ENCODE measurements at places on chromosomes 3 and 15. TPM values are rescaled to one million over a fixed set of nuclear protein-coding genes. Genes with fewer than 3 reads are reported as not detected.

GRCh38 chr3:70179111-70179510 lies 133.3 kb downstream of the MDFIC2 start:
- no peak for DNase-seq

GRCh38 chr15:62119874-62120273 lies 45.2 kb downstream of the C2CD4B start:
- no peak for DNase-seq

DNA sequence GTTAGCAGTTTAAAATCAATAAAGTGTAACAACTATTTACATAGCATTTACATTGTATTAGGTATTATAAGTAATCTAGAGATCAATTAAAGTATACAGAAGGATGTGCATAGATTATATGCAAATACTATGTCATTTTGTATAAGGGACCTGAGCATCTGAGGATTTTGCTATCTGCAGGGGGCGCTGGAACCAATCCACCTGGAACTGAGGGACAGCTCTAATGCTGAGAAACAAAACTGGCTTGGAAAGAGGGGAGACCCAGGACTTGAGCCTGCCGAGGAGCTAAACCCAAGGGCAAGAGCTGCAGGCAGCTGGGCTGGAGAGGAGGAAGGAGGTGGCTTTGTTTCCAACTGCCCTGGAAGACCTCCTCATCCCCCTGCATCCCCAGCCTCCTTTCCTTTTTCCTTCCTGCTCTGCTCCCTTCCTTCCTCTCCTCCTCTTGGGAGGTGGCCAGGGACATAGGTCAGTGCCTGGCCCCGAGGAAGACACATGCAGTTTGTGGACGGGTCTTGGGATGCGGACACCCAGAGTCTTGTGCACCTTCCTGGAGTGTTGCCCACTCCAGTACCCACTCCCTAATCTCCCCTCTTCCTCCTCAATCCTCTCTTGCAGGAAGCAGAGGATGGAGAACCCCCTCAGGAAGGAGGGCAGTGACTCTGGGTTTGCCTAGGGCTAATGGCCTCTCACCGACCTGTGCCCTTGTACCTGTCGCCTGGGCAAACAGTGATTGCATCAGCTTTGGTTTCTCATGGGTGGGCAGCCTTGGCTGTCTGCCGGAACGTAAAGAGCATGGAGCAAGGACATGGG lies 825 bp upstream of the RTP3 start:
- peak; percentile 46 for DNase-seq

GRCh38 chr15:71245588-71245987 lies 130.3 kb downstream of the THSD4 start:
- no peak for DNase-seq

DNA sequence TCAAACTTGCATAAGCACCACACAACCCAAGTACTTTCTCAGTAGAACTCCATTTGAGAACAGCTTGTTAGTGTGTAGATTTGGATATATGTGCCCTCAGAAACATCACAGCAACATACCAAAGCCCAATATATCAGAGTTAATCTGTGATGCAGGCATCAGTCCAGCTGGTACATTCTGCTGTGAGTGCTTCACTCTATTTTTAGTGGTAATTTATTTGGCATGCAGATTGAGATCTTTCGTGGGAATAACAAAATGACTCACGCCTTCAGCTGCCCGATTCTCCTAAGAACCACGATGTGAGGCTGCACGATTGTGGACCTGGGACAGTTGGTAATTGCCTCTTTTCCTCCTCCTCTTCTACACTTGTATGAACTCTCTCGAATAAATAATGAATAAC lies 730.7 kb downstream of the SQOR start:
- DNase-seq = peak; percentile 64

- peak; percentile 32 for DNase-seq
These were observed 1.3 kb downstream of the LRRC15 start for GRCh38 chr3:194367992-194368841.

DNA sequence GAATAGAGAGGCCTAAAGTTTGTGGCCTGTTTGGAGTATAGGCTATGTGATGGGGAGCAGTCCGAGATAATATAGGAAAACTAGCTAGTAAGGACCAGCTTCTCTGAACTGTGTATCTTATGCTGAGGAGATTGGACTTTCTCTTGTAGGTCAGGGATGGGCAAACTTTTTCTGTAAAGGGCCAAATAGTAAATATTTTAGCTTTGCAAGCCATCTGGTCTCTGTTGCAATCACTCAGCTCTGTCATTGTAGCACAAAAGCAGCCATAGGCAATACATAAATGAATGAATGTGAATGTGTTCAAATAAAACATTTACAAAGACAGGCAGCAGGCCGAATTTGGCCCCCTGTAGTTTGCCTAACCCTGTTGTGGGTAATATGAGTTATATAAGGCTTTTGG lies 24.5 kb downstream of the TMOD3 start:
- no peak for DNase-seq

DNA sequence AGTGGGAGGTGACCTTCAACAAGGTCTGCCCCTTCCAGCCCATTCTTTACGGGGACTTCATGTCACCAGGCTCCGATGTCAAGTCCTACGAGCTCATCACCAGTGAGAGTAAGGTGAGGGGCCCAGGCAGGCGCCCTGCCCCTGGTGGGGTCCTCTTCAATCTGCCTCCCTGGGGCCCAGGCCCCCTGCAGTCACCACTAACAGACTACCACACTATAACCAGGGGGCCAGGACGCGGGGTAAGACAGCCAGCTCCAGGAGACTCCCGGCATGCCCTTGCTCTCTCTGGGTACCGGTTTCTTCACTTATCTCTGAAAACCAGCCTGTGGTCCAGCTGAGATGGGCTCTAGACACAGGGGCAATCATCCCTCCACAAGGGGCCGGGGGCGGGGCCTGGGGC lies 63.9 kb downstream of the DNAH1 start:
- no peak for DNase-seq

GRCh38 chr3:8325306-8325705 lies 176.3 kb upstream of the LMCD1 start:
- no peak for DNase-seq

GRCh38 chr15:22904736-22905135 lies 66.3 kb downstream of the NIPA2 start:
- no peak for DNase-seq

DNA sequence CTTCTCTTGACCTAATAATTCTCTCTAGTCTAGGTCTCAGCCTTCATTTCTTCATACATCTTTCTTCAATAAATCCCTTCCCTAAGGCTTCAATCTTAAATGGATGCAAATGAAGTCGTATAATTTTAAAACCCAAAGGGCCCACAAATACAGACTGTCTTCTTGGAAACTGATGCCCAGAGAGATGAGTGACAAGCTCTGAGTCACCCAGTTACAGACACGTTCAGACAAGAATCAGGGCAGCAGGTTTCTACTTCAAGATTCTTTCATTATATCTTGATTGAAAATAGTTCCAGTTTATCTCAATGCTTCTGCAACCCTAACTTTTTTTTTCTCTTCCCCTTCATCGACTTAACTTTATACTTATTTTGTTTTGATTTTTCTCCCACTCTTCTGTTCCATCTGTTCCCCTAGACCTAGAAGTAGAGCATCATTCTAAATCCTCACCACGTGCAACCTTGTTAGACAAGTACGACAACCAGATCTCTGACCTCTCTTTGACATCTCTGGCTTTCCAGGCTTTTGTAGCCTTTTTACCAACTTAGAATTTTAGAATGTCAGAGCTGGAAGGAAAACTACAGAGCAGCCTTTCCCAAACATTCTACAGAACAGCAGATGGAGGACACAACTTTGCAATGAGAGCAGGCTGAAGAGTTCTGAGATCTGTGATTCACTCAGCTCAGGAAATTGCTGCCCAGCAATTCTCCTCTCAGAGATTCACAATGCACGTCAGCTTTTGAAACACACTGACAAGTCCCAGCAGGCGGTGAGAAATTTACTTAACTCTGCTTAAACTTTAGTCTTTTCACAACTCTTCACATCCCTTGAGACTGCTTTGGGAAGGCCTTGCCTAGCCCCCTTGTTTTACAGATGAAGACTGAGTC lies 25.3 kb downstream of the NCEH1 start:
- no peak for DNase-seq

GRCh38 chr3:145294572-145294971 lies 866.4 kb downstream of the PLOD2 start:
- DNase-seq = no peak

GRCh38 chr3:73680391-73681095 lies 55.8 kb upstream of the PDZRN3 start:
- peak; percentile 14 for DNase-seq

DNA sequence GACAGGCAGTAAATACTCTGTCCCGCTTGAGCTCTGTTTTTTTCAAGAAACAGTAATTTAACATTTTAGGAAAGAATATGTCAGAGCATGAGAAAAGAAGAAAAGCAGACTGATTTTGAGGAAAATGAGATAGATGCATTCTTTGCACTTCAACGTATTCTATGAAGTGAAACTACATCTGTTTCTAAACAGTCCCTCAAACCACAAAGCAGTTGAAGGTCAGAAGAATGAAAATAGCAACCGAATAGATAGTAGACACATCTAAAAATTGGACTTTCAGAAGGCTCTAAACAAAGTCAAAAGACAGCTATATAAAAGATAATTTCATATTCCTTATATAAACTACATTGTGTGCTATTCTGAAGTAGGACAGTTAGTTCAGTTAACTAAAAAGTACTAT lies 172.6 kb upstream of the LRRC3B start:
- DNase-seq = no peak

DNA sequence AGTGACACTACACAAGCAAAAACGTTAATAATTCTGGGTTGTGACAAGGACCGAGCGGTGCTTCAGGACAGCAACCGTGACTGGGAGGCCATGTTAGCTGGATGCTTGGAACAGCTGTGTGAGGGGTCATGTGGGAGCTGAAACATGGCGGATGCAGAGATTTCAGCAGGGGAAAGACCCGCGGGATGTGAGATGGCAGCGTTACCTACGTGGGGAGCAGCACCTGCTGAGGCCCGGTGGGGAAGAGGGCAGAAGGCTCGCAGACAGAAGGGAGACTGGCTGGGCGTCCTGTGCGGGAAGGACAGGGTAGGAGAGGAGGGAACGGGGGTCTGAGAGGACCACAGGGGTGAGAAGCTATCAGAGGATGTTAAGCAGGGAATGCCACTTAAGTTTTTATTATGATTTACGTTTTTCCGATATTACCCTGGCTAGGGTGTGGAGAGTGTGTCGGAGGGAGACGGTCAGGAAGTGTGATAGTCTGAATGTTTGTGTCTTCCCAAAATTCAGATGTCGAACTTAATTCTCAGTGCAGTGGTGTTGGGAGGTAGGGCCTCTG lies 228.8 kb upstream of the LYSMD4 start:
- no peak for DNase-seq

DNA sequence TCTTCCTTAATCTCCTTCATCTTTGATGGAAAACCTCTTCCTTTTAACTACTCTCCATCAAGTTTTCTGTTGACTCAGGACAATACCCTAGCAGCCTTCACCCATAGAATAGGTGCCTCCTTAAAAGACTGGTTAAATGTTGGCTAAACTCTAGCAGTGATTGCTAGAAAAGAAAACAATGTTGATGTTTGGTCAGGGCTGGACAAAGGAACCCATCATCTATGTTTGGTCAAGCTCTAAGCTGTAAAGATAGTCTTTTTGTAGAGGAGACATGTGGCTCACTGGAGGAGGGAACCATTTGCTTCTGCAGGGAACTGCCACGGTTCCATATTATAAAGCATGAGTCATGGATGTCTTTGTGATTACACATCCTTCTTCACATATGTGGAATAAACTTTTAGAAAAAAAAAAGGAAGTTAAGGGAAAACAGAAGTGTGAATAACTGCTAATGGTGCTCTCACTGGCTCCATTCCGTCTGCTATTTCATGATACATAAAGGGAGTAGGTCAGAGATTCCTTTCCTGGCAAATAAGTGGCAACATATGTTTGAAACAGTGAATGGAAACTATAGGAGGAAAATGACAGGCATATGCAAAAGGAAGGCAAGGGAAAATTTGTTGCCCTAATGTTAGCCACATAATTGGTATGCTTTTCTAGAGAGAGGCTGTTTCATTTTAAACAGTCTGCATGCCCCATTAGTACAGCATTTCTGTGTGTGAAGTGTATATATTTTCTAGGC lies 78.2 kb downstream of the CMSS1 start:
- peak; percentile 56 for DNase-seq

DNA sequence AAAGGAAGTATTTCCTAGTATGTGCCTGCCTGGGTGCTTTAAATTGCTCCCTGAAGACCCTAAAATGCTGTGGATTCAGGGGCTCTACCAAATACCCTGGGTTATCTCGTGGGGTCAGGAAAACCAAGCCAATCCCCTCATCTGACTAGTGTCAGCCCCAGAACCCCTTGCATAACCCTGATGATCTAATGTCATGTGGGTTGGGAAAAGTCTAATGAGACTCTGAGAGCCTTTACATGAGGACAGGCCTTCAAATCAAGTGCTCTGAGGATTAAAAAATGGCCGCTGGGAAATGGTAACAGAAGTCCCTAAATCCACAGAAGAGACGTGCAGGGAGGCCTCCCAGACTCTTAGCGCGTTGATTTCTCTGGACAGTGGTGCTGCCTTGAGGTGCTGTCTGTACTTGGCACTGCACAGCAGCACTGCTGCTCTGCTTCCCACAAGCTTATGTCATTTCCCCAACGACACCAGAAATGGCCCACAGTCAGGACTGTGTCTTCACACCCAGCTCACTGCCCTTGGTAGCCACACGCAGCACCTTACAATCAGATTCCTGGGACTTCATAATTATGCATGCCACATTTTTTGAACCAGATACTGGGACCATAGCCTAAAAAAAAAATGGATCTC lies 16.6 kb downstream of the EIF4E3 start:
- DNase-seq = no peak

DNA sequence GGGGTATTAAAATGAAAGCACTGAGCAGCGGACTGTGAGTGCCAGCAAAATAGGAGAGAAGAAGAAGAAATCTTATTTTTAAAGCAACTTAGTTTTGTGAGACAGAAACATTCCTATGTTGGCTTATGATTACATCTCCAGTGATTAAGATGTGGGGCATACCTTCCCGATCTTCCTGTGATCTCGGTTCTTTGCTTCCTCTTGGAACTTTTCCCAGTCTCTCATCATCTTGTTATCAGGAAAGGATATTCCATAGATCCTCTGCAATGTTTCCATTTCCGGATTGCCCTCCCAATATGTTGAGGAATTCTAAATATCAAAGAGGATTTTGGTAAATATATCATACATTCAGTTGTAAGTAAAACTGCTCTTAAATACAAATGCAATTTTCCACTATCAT lies 22.2 kb downstream of the TARS3 start:
- no peak for DNase-seq

DNA sequence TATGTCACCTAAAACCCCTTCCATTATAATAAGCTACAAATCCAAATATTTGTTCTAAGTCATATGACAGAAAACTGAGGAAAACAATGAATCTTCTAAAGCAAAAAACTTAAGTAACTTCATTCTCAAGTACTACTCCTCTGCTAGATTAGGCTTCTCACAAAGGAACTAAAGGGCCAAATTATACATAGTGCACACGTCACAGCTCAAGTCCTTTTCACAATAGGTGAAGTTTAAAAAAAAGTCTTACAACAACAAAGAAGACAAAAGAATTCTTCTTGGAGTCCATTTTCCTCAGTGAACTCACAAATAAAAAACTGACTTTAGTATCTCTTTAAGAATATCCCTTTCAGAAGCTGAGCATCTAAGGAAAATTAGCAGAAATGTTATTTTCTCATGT lies 479.9 kb downstream of the MAGI1 start:
- no peak for DNase-seq

The KBTBD8 gene
- total RNA-seq = 1.6 TPM

The ERICH6 gene
- total RNA-seq = not detected

The LRRC31 gene
- not detected for total RNA-seq

The NPAP1 gene
- total RNA-seq = not detected

The INO80 gene
- 33.4 TPM for total RNA-seq

The PIF1 gene
- 3.7 TPM for total RNA-seq

The LACTB gene
- total RNA-seq = 18.7 TPM

The SCAANT1 gene
- total RNA-seq = not detected
